Bone marrow (tissue), 2 donors: ENCODE measurements at places on chromosomes 3 and 15.

- no peak for DNase-seq
Measured at GRCh38 chr3:70952033-70952747, 631.3 kb downstream of the FOXP1 start.

GRCh38 chr15:69812861-69813261 is 284.9 kb downstream of the TLE3 start:
- no peak for DNase-seq

DNA sequence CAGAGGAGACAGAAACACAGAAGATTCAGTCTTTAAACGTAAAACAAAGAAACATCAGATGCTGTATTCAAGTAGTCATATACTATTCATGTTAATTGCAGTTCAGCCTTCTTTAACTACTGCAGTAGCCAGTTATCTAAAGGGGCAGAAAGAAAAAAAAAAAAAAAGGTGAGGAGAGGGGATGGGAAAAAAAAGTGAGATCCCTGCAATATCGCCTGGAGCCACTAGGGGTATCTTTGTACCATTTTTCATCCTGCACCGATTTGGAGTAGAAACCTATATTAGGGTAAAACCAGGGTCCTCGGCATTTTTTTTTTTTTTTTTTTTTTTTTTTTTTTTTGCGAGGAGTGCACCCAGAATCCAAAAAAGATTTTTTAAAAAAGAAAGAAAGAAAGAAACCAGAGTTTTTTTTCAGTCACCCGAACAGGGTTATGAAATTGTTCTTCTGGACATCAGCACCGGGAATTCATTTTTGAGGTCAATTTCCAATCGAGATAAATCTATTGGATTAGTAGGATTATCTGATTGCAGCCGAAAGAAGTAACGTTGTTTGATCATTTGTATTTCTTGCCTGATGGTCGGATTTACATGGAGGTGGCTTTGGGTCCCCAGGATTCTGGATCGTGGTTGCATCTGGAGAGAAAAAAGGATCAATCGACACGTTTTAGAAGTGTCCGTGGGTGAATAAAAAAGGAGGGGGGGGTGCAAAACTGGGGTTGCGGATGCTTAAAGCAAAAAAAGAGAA is 186.7 kb downstream of the NLGN1 start:
- no peak for DNase-seq

DNA sequence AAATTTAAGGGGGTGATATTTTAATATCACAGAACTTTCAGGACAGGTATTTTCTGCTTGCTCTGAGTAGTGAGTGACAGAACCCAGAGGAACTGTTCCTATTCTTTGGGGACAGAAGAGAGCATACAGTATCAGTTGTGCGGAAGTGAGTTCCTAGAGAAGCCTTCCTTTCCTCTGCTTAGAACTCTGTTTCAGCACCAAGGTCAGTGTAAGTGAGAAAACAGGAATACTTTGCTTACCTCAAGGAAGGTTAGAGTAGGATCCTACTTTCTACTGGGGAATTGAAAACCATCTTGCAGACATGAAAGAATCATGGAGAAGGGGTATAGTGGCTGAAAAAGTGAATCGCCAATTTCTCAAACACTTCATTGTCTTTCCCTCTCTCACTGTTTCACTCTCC is 542.4 kb downstream of the SQOR start:
- DNase-seq = no peak

DNA sequence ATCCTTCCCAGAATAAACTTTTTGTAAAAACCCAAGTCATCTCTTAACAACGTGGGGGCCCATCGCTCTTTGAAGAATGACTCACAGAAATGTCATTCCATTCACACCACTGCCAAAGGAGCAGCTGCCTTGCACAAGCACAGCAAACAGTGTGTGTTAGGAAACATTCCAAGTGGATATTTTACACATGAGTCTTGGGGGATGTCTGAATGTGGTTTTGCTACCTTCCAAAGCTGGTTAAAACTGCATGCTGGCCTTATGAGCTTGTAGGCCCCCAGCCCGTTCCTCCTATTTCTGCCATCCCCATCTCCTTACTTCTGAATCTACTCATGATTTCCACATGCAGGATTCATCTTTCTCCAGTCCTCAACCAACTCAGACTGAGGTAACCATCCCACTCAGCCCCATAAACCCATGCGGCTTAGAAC is 130.8 kb downstream of the CPNE4 start:
- DNase-seq = no peak

DNA sequence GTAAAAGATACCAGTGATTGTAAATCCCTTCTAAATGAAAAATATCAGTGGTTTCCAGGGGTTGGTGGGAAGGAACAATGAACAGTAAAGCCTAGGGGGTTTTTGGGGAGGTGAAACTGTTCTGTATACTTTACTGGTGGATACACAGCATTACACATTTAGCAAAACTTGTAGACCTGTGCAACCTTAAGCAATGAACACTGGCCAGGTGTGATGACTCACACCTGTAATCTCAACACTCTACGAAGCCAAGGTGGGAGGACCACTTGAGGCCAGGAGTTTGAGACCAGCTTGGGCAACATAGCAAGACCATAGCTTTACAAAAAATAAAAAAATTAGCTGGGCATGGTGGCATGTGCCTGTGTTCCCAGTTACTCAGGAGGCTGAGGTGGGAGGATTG is 1.8 kb downstream of the CCDC13 start:
- no peak for DNase-seq

DNA sequence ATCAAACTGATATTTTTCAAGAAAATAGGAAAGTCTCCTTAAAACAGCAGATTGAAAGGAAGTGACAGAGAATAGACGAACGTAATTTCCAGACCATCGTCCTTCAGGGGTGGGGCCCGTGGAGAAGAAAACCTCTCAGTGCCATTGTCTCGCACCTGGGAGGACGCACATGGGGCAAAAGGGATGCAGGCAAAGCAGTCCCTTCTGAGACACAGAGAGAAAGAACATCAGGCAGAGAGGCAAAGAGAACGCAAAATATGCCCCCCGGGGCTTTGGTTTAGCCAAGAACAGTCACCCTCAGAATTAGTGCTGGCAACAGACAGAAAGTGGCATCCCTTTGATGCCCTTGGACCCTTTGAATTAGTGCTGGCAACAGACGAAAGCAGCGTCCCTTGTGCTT is 37.0 kb downstream of the MUC20 start:
- DNase-seq = no peak

DNA sequence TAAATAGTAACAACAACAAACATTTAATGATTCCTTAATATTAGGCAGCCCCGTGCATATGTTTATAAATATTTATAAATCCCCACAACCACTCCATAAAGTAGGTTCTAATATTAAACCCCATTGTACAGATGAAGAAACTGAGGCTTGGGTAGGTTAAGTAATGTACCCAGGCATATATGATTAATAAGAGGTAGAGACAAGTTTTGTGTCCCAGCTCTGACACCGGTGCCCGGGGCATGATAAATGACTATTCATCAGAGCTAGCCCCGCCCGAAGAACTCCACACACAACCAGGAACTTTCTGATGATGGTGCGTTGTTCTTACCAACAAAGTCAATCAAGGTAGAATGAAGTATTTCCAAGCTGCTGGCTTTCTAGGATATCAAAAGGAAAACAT is 19.4 kb downstream of the CDCP1 start:
- no peak for DNase-seq

- DNase-seq = no peak
Measured at GRCh38 chr3:73228000-73228399, 166.5 kb downstream of the EBLN2 start.

DNA sequence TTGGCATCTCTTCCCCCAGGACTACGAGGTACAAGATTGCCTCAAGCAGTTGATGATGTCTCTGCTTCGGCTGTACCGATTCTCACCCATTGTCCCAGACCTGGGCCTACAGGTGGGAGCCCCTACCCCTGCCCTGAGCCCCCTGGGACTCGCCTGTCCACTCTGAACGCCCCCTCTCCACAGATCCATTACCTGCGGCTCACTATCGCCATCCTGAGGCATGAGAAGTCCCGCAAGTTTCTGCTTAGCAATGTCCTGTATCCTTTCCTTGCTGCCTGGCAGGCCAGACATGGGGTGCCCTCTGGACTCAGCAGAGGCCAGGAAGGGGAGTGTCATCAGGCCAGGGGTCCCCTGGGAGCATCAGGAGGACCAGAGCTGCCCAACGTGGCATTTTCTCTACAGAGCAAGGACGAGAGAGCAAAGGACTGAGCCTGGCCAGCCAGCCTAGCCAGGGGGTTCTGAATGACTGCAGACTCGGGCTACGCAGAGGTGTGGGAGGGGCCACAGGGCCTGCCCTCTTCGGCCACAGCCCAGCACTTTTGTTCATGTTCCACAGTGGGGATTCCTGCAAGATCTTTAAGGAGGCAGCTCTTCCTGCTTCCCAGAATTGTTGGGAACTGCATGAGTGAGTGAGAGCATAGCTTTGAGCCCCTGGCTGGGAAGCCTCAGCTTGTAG is 11.2 kb downstream of the RNF123 start:
- DNase-seq = no peak

DNA sequence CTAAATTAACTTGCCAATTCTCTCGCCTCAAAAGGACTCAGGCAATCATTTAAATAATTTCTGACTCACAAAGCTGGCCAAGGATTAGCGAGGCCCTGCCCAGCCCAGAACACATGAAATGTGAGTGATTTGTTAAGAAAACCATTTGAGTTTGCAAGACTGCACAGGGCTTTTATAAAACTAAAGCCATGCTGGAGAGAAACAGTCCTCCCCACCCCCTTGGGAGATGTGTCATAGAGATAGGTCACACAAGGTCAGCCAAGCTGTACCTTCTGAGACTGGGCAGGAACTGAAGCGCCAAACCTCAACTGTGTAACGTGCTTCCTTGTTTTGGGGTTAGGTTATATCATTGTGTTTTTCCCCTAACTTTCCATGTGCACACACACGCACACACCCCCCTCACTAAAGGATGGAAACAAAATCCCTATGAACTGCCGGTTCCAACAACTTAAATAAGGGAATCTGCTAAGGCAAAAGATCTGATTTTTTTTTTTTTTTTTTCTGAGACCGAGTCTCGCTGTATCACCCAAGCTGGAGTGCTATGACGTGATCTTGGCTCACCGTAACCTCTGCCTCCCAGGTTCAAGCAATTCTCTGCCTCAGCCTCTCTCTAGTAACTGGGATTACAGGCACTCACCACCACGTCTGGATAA is 8.1 kb downstream of the SPATA12 start:
- peak; percentile 19 for DNase-seq

GRCh38 chr3:44885618-44886017 is 11.2 kb downstream of the TGM4 start:
- no peak for DNase-seq

- no peak for DNase-seq
Measured at GRCh38 chr3:183085634-183086390, 13.5 kb downstream of the MCCC1 start.

- no peak for DNase-seq
Measured at GRCh38 chr3:23877329-23877980, 39.3 kb downstream of the NKIRAS1 start.

- no peak for DNase-seq
Measured at GRCh38 chr3:55544219-55544618, 57.1 kb upstream of the WNT5A start.

DNA sequence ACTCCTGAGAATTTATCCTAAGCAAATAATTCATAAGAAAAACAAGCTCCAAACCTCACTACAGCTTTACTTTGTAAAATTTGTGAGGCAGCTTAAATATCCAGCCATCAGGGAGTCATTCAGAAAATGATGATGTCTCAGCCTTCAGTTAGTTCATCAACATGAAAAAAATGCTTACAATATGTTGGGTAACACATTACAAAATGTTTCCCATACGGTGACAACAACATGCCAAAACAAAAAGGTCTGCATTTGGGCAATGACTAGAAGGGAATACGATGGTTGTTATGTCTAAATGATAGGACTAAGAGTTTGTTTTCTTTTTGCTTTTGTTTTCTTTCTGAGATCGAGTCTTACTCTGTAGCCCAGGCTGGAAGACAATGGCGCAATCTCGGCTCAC is 47.0 kb upstream of the CFAP161 start:
- no peak for DNase-seq

DNA sequence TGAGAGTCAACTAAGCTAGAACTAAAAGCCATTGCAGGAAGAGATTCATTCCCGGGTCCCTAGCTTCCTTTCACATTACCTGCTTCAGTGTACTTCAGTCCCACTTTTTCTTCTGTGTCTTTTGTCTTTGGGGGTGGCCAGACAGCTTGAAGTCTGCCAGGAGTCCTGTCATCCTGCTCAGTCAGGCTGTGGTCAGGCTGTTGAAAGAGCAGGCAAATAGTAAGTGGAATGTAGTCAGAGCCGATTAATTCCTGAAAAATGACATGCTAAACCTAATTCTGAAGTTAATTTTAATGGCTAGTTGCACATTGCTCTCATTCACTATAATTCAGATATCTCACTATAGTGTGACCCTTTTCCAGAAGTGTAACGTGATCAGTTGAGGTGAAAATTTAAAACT is 129.6 kb downstream of the FMN1 start:
- no peak for DNase-seq

GRCh38 chr3:14976317-14976716 is 28.9 kb downstream of the NR2C2 start:
- no peak for DNase-seq

- DNase-seq = no peak
Measured at GRCh38 chr3:194494951-194495374, 8.2 kb upstream of the ATP13A3 start.

DNA sequence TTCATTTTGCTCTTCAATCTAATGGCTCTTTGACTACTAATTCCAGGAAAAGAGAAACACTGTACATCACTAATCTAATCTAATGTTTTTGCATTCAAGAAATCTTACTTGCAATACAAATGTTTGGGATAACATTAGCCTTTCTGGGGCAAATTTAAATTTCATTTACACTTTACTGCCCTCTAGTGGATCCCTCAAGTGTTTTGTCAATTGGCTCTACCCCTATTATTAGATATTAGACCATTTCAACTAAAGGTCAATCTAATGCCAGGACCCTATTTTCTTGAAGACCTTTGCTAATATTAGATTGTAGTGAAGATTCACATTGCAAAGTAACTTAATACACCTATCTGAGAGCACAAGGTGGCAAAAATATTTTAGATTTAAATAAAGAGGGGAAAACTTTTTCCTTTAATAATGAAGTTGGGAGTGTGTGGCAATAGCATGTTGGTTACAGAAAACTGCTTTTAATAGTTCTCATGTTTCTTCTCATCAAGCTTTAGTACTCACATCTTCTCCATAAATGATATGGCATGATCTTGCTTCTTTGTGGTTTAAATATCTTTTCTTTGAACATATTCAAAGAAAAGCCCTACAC is 5.0 kb downstream of the C2CD4A start:
- DNase-seq = peak; percentile 23

DNA sequence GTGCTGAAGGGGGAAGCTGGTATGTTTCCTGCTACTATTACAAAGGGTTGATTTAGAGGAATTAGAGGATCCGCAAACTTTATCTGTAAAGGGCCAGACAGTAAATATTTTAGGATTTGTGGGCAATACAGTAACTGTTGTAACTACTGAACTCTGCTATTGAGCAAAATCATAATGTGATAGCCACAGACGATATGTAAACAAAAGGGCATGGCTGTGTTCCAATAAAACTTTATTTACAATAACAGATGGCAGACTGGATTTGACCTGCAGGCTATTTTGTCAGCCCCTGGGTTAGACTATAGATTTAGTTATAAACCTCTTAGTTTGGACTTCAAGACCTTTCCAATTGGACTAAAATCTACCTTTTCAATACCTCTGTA is 27.8 kb upstream of the KCNMB2 start:
- DNase-seq = no peak
